ENCODE measurements at places on chromosomes 5 and 9.

DNA sequence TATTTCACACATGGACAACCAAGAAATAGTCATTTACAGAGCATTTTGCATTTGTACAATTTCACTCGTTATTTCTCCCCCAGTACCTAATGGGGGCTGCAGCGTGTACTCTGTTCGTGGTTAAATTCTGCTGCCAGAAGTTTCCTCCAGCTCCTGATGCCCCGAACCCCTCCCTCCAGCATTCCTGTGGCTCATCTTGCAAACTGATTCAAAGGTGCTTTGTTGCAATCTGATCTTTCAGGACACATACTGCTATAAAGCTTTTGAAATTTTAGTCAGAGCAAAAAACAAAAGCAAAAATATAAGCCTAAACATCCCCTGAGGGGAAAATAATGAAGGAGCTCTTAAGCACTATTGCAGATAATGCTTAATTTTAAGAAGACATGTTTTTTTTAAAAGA, 27.7 kb downstream of the UBLCP1 start:
- DNase-seq = no peak

GRCh38 chr5:141765896-141766551, 84.0 kb upstream of the ARAP3 start:
- no peak for DNase-seq

GRCh38 chr9:95333426-95333825, 15.9 kb upstream of the FANCC start:
- no peak for DNase-seq

GRCh38 chr5:92868442-92868841, 712.6 kb downstream of the NR2F1-AS1 start:
- no peak for DNase-seq

- no peak for DNase-seq
These were observed 3.3 kb downstream of the CYFIP2 start for GRCh38 chr5:157269165-157269671.

- no peak for DNase-seq
These were observed 66.9 kb downstream of the MAN2A1 start for GRCh38 chr5:109756543-109757185.

GRCh38 chr5:115402822-115403577, 106.5 kb upstream of the CCDC112 start:
- no peak for DNase-seq

DNA sequence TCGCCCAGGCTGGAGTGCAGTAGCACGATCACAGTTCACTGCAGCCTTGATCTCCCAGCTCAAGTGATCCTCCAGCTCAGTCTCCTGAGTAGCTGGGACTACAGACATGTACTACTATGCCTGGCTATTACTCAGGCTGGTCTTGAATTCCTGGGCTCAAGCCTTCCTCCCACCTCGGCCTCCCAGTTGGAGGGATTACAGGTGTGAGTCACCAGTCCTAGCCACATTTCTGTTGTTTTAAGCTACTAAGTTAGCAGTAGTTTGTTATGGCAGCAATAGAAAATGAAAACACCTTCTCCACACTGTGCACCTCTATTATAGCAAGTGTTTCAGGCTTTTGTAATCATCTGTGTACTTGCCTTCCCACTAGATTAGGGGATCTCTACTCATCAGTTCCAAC, 588.9 kb upstream of the TLE4 start:
- DNase-seq = no peak

Measured in endothelial cell of umbilical vein (primary cell).